ENCODE measurements at places on chromosomes 7 and 10. TPM values are rescaled to one million over a fixed set of nuclear protein-coding genes. Genes with fewer than 3 reads are reported as not detected.
A peak's percentile ranks its signal among the peaks of the same experiment; 100 is the strongest.

Gene HOXA6
- total RNA-seq, result 0.96 TPM

Gene LRRD1
- not detected for total RNA-seq

Gene PTF1A
- total RNA-seq, result not detected

Gene SLC25A13
- total RNA-seq, result 45.0 TPM

Gene CPA4
- total RNA-seq, result 11.6 TPM

Gene VENTX
- total RNA-seq, result not detected

Gene KAT6B
- 7.9 TPM for total RNA-seq

Gene PIK3CG
- total RNA-seq, result not detected

Gene COBL
- total RNA-seq, result 1.3 TPM

Gene RBM17
- total RNA-seq, result 17.9 TPM

Gene ELN
- total RNA-seq, result not detected

Gene SPAM1
- not detected for total RNA-seq

Gene CCL24
- total RNA-seq, result not detected

Gene ADAM8
- total RNA-seq, result 2.9 TPM

GRCh38 chr7:90713628-90714027 lies 117.5 kb downstream of the CDK14 start:
- no peak for DNase-seq

DNA sequence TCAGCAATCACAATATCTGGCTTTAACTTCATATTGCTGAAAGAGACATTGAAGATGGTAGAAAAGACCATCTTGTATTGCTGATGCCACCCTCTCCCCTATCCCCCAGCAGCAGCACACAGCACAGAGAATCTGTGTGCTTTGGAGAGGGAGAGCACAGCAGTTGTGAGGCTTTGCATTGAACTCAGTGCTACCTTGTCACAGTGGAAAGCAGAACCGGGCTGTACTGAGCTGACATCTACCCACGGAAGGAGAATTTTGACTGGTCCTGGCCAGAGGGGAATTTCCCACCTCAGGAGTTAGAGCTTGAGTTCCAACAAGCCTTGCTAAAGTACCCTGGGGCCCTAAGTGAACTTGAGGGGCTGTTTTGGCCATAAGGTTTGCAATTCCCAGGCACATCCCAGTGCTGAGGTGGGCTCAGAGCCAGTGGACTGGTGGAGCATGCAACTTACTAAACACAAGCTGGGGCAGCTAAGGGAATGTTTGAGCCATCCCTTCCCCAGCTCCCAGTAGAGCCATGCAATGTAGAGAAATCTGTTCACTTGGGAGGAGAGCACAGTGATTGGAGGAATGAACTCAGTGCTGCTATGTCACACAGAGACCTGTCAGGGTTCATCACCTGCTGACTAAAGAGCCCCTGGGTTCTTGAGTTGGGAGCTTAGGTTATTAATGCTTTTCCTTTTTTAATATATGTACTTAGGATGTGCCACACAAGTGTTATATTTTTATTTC lies 62.1 kb downstream of the OR13A1 start:
- DNase-seq, result no peak

GRCh38 chr7:86937363-86937878 lies 122.0 kb downstream of the ELAPOR2 start:
- DNase-seq, result no peak

DNA sequence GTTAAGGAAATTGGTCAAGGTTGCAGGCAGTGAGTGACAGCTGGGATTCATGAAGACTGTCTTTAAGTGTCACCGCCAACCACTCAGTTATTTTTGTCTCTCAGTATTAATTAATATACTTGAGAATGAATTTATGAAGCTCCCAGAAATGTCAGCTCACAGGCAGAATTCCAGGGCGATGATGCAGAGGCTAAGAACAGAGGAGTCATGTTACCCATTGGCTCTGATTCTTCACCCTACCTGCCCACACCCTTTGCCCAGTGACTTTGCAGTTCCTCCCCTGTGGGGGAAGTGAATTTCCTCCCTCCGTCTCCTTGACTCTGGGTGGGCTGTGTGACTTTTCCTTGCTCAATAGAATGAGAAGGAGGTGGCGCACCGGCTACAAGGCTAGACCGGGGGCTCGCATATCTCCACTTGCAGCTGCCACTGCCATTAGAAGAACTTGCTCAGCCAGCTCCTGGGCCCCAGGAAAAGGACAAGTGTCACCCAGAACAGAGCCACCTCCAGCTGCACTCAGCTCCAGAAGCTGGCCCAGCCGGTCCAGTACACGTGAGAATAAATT lies 157.1 kb upstream of the PRKCQ start:
- peak; percentile 93 for DNase-seq

DNA sequence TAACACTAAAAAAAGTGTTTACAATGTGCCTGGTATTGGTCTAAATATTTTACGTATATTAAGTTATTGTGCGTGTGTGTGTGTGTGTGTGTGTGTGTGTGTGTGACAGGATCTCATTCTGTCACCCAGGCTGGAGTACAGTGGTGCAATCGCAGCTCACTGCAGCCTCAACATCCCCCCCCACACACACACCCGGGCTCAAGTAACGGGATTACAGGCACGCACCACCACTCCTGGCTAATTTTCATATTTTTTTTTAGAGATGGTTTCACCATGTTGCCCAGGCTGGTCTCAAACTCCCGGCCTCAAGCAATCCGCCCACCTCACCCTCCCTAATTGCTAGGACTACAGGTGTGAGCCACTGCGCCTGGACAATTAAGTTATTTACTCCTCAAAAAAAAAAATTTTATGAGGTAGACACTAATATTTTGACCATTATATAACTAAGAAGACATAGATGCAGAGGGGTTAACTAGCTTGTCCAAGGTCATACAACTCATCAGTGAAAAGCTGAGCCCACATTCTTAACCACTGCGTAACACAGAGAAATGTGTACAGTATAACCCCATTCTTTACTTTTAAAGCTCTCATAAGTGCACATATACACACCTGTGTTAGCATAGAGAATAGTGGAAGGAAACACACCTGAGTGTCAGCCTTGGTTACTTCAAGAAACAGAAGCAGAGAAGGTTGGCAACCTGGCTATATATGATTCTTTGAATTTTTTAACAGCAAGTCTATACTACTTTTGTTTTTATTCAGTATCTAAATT lies 35.0 kb downstream of the DNAJC12 start:
- DNase-seq, result no peak

- no peak for DNase-seq
Measured at GRCh38 chr7:7944619-7945282, 23.8 kb upstream of the GLCCI1 start.

- no peak for DNase-seq
Measured at GRCh38 chr10:59872892-59873463, 33.4 kb downstream of the CCDC6 start.

DNA sequence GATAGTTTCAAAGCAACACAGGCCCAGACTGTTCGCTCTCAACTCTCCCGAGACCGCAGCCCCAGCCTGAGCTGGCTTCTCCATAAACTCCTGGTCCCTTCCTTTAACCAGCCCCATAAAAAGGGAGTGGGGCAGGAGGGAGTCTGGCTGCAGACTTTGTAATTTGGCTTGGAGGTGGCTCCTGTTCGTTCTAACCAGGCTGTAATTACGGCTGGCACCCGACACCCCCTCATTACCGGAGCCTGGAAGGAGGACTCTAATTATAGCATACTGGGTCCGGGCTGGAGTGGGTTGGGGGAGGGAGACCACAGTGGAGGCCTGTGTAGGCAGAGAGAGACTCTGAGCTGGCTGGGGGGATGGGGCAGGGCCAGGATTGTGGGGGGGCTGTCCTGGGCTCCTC lies 49.7 kb downstream of the UNC5B start:
- no peak for DNase-seq

DNA sequence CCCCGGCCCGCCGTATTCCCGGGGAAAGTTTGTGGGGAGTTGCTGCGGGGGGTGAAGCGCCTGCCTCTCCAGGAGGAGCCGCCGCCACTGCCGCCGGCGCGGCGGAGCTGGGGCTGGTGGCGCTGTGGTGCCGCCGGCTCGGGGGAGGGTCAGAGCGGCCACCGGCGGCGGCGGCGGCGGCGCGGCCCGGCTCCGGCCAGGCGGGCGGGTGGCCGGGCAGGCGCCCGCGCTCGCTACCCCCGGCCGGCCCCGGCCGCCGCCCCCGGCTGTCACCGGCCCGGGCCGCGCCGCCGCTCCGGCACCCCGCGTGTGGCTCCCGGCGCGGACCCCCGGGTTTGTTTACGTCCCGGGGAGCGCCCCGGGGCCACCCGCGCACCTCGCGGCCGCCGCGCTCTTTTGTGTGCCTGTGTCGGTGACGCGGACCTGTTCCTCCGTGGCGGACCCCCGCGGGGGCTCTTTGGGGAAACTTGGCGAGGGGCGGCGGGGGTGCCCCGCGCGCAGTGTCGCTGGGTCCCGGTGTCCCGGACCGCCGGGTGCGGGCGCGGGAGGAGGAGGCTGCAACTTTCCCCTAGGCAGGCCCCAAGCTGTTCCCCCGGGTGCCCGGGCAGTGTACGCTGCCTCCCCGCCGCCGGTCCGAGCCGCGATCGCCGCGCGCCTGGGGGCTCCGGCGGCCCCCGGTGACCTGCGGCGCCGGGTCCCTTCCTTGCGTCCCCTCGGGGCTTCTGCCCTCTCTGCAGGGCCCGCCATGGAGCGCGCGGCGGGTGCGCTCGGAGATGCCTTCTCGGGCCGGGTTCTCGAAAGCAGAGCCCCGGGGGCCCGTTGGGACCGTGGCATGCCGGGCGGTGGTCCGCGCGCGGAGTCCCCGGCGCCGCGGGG lies 593 bp upstream of the CUX1 start:
- peak; percentile 29 for DNase-seq

GRCh38 chr7:18831943-18832342 lies 285.5 kb downstream of the TWIST1 start:
- no peak for DNase-seq

- no peak for DNase-seq
Measured at GRCh38 chr7:106783286-106783685, 81.8 kb upstream of the PIK3CG start.

DNA sequence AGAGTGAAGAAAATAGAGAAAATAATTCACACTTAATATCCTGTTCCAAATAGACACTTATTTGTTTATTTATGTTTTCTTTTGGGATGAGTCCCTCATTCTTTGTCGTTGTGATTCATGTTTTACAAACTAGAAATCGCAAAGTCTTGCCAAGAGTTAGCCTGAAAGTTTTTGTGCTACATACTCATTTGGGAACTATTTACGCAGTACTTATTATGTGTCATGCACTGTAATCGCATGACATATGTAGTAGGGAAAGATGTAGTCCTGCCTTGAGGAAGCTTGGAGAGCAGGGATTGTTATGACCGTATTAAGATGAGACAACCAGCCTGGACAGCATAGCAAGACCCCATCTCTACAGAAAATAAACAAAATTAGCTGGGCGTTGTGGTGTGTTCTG lies 189.3 kb downstream of the ABCA13 start:
- no peak for DNase-seq

GRCh38 chr7:108049962-108050361 lies 47.0 kb upstream of the LAMB1 start:
- no peak for DNase-seq

- DNase-seq, result no peak
Measured at GRCh38 chr7:95330961-95331337, 6.6 kb upstream of the PON1 start.

- DNase-seq, result no peak
Measured at GRCh38 chr10:132502544-132503300, 34.9 kb upstream of the INPP5A start.

DNA sequence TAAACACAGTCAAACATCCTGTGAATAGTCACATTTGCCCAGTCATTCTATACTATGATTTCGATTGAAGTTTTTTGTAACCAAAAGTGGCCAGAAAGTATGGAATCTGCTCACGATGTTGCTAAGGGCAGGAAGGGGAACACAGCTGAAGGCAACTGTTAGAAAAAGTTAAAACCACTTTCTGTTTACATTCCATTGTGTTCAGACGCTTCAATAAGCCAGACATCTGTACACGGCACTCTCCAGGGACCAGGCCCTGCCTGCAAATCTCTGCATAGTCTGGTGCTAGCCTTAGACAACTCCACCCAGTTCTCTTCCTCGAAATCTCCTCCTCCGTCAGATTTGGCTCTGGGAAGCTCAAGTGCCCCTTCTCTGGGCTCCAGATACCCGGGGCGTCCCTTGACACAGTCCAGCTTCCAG lies 17.1 kb upstream of the TMEM120A start:
- no peak for DNase-seq

DNA sequence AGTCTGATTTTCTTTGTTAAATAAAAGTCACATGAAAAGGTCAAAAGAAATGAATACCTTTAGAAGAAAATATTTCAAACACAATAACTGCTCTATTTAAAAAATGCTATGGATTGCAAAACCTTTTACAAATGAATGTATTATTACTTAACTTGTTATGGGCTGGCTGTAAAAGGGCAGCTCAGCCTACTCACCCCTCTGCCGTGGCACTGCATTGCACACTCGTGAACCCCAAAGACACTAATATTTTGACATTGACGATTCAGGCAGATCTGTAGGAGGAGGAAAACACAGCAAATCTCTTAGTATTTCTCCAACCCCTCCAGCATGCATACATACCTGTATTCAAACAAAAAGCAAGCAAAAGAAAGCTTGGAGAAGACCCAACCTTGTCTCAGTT lies 149.5 kb downstream of the FANK1 start:
- no peak for DNase-seq

DNA sequence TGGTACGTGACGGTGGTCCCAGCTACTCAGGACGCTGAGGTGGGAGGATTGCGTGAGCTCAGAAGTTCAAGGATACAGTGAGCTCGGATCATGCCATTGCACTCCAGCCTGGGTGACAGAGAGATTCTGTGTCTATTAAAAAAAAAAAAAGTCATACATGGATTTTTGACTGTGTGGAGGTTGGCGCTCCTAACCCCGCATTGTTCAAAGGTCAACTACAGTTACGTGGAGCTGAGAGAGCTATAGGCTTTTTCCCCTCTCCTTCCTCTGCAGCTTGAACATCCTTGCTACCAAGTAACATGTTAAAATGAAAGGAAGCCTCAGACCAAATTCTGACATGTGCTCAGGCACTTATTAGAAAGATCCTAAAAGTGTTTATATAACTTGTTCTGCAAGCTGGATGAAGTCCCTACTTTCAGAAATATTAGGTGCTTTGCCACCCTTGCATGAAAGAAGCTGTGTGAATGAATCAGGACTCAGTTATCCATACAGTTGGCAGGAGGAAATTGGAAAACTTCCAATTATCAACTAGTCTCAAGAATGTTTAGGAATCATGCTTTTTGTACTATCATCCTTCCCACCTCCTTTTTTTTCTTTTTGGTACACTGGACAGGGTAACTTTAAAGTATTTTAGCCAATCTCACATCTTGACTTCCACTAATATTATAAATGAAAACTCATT lies 12.5 kb upstream of the ST7 start:
- DNase-seq, result no peak

DNA sequence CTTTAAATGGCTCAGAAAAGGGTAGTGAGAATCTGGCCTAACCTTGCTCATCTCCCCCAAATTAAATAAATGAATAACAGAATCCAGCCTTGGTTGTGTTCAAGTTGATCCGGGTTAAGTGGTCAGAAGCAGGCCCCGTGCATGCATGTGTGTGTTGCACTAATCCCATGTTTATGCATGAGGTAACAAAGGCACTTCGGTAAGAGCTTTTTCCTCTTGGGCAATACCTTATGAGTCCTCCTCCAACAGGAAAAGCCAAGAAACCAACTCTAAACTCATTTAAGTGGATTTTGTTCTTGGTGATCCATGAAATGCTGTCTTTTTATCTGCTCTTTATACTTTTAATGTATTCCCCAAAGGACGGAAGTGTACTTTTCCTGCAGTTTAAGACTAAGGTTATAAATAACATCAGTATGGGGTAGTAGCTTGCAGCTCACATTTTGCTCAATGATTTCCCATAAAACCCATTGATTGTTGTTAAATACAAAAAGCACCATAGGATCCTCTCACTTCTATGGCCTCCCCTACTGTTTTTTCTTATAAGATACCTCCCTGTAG lies 104.9 kb upstream of the YAE1 start:
- DNase-seq, result no peak

- DNase-seq, result peak; percentile 56
Measured at GRCh38 chr10:31142026-31142425, 110.4 kb upstream of the ZNF438 start.

- DNase-seq, result no peak
Measured at GRCh38 chr10:60339757-60340156, 49.9 kb downstream of the ANK3 start.

Data from Caki2 (cell line).